CD4-positive, alpha-beta T cell treated with Interleukin-6 for 4 hours (primary cell): ENCODE measurements at places on chromosomes 2 and 18.

DNA sequence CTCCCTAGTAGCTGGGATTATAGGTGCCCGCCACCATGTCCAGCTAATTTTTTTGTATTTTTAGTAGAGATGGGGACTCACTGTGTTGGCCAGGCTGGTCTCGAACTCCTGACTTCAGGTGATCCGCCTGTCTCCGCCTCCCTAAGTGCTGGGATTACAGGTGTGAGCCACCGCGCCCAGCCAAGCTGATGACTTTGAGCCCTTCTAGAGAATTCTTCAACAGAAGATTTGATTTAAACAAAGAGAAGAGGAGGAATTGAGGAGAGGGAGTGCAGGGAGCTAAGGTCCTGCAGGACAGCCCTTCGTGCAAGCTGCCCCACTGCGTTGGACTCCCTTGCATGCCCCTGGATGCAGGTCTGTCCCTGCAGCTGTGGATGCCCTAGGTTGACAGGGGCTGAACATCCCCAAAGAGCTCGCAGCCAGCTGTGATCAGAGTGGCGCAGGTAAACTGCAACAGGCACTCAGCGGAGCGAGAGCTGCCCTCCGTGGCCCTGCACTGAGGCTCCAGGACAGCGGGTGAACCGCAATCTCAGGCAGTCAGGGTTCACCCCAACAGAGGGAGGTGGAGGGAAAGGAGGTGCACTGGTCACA, 13.7 kb downstream of the ADRA2B start:
- no peak for DNase-seq

GRCh38 chr2:222592176-222592575, 63.7 kb downstream of the FARSB start:
- no peak for DNase-seq

- DNase-seq = no peak
Observed at GRCh38 chr2:46568212-46569009, 89.0 kb downstream of the TMEM247 start.

DNA sequence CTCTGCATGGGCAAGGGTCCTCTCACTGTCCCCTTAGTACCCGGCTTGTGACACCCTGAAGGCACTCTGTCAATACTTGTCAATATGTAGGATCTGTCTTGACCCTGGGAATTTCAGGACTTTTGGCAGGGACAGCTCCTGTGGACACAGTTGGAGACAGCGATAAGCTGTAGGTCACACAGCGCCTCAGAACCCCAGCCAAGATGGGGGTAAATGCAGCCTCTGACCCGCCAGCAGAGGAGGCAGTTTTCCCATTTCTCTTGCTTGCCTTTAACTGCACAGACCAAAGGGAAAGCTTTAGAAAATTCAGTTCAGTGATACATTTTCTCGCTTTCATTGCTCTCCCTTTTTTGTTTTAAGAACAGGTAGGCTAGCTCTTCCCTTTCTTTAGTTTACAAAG, 54.8 kb upstream of the KLHL29 start:
- DNase-seq = no peak

- DNase-seq = no peak
Observed at GRCh38 chr18:35059280-35059927, 18.2 kb downstream of the MAPRE2 start.

DNA sequence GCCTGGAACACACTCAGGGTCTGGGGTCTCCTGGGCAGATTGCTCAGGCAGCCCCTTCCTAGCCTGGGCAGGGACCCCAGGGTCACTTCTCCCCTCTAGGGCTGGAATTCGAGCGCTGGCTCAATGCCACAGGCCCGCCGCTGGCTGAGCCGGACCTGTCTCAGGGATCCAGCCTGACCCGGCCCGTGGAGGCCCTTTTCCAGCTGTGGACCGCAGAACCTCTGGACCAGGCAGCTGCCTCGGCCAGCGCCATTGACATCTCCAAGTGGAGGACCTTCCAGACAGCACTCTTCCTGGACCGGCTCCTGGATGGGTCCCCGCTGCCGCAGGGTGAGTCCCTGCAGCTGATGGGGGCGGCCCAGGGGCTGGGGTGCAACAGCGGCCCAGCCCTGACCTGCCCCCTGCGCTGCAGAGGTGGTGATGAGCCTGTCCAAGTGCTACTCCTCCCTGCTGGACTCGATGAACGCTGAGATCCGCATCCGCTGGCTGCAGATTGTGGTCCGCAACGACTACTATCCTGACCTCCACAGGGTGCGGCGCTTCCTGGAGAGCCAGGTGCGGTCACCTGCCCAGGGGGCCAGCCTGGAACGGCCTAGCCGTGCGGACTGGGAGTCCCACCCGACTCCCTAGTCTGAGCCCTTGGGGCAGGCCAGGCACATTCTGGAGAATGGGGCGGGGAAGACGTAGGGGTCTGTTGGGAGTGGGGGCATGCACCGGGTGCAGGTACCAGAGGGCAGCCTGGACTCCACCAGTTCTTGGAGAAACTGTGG, 8.3 kb downstream of the RNPEPL1 start:
- no peak for DNase-seq

DNA sequence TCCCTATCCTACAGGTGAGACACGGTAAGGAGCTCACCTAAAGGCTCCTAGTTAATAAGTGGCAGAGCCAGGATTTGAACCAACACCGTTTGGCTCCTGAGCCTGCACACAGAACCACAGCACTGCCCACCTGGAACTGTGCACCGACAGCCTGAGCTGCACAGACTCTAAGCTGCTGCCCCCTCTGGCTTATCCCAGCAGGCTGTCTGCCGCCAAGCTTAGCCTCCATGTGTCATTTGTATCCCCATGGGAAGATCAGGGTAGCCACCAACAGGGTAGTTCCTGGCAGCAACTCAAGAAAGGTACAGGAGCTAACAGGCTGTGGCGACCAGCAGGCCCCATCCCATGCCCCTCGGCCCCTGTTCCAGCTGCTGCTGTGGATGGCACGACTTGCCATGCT, 135.7 kb downstream of the LRRC30 start:
- no peak for DNase-seq

DNA sequence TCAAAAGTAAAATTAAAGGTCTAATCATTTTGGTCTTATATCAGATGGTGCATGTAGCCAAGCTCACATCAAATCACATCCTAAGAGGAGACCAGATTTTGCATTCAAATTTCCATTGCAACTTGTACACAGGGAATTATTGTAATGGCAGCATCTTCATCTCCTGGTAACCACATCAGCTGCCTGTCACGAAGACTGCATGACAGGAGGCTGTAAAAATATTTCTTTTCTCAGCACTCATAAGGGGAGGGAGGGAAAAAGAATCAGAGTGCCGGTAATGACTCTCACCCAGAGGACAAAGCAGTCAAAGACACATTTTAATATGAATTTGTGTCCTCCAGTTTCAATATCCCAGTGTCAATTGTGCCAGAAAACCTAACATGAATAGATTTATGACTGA, 216.7 kb downstream of the TMEM163 start:
- DNase-seq = no peak

GRCh38 chr2:26571316-26571715, 69.8 kb downstream of the CIB4 start:
- DNase-seq = no peak

- no peak for DNase-seq
Observed at GRCh38 chr2:38239452-38239851, 137.6 kb downstream of the ATL2 start.

GRCh38 chr2:168171059-168171762, 76.2 kb downstream of the STK39 start:
- DNase-seq = no peak

- peak; percentile 41 for DNase-seq
Observed at GRCh38 chr2:70523996-70524965, 29.3 kb downstream of the TGFA start.

DNA sequence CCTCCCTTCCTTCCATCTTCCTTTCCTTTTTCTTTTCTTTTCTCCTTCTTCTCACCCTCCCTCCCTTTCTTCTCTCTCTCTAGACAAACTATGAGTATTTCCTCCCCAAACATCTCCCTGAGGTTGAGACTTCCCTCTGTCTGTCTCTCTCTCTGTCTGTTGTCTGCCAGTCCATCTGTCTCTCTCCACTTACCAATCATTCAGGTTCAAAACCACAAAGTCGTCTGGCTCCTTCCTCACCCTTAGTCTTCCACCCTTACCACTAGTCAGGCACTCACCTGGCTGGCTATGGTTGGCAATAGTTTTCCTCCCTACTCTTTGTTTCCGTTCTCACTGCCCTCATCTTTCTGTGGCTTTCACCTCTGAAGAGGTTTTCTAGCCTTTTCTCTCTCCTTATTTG, 12.9 kb downstream of the CCL20 start:
- DNase-seq = peak; percentile 16

- no peak for DNase-seq
Observed at GRCh38 chr18:63177919-63178821, 141.4 kb downstream of the BCL2 start.

DNA sequence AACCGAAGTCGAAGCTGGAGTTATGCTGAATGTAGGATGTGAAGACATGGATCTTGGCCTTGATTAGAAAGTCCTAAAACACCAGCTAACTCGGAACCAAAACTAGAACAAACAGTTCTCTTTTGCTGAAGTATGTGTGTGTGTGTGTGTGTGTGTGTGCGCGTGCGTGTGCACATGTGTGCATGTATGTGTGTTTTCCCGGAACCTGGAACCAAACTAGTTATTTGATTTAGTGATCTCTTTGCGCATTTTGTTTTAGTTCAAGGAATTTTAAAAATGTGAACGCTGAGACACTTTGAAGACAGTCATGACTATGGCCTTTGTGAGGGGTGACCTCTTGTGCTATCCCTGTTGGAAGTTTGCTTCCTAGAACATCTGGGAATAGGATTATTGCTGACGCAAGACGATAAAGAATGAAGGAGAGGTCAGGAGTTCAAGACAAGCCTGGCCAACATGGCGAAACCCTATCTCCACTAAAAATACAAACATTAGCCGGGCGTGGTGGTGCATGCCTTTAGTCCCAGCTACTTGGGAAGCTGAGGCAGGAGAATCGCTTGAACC, 23.8 kb downstream of the FHL2 start:
- no peak for DNase-seq

GRCh38 chr2:37890893-37891495, 34.1 kb upstream of the RMDN2 start:
- peak; percentile 75 for DNase-seq

- no peak for DNase-seq
Observed at GRCh38 chr18:70377317-70377799, 88.5 kb downstream of the SOCS6 start.
